ENCODE measurements at places on chromosomes 12 and 14.

DNA sequence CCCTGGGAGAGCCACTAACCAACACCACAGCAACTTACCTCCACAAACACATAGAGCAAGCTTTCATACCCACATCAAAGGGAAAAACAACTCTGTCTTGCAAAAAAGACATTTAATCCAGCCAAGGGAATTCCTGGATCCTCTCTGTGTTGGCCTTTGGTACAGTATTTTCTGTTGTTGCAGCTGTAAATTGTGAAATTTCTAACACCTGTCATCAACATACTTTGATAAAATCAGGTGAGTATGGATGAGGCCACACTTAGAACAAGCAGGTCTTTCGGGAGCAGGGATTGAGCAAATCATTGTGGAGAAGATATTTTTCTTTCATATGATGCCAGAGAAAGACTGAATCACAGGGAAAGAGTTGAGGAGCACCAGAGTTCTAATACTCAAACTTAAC is 89.3 kb downstream of the SPTSSA start:
- DNase-seq = no peak

GRCh38 chr14:53948205-53948884 is 8.3 kb downstream of the BMP4 start:
- no peak for DNase-seq

GRCh38 chr14:35897616-35898111 is 71.5 kb downstream of the BRMS1L start:
- DNase-seq = no peak

- no peak for DNase-seq
Observed at GRCh38 chr14:99966912-99967311, 98.3 kb upstream of the EVL start.

- peak; percentile 12 for DNase-seq
Observed at GRCh38 chr12:14893506-14894250, 8.0 kb upstream of the MGP start.

DNA sequence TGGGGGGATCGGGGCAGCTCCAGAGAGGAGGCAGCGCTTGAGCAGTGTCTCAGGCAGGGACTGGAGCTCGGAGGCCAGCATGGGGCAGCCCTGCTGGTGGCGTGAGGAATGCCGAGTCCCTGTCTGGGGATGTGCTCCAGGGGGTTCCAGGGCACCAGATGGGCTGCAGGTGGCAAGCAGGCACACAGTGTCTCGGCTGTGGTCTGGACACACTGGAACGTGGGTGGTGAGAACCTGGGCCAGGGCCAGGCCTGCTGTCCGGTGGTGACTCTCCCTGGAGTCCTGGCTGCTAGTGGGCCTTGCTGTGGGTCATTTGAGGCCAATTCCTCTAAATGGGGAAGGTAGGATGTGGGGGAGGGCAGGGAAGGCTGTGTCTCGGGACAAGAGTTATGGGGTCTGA is 199.4 kb upstream of the RTL1 start:
- DNase-seq = no peak

- DNase-seq = peak; percentile 67
Observed at GRCh38 chr12:117367006-117367638, 5.7 kb upstream of the NOS1 start.

GRCh38 chr12:19461999-19462398 is 22.7 kb downstream of the AEBP2 start:
- no peak for DNase-seq

DNA sequence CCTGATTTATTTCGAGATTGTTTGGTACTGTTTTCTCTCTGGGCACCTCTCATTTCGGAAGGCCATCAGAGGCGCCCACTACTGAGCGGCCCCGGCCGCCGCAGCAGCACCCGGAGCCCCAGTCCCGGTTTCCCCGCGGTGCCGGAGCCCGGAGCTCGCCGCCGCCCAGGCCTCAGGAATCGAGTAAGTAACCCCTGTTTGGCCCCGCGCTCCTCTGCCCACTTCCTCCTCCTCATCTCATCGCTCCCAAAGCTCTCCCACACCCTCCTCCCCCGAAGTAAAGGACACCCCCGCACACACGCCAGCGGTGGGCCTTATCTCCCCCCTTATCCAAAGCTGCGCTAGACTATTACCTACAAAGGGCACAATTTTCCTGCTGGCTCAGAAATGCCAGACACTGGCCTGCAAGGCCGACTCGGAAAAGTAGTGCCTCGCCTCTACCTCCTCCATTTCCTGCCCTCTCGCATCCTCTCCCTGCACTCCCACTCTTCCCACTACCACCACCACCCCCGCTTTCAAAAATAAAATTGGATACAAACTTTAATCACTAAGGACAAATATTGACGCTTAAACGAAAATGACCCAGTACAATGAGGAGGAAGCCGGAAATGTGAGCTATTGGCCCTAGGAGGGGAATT is 637 bp upstream of the FOXG1 start:
- DNase-seq = no peak

- DNase-seq = peak; percentile 33
Observed at GRCh38 chr14:59507063-59507751, 22.9 kb downstream of the JKAMP start.

DNA sequence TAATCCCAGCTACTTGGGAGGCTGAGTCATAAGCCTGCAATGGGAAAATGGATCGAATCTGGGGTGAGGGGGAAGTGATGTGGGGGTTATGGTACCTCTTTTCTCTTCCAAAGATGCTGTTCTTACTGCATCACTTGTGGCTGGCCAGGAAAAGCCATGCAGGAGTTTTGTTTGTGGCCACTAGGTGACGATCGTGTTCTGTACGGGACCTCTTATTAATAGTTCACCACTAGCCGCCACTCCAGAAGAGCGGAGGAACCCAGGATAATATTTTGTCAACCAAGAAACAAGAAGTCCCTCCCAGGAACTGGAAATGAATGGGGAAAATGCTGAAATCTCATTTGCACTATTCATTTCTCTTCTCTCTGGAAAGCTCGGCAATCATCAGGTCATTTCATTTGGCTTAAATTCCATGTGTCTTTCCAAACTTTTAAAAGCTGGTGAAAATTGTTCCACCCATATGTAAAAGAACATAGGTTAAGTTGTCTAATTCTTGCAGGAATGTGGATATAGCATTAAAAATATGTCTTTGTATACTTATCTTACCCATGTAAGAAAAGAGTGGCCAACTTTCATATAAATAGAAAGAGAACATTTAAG is 8.9 kb downstream of the GPR65 start:
- DNase-seq = peak; percentile 67

- no peak for DNase-seq
Observed at GRCh38 chr12:111446631-111447570, 41.2 kb downstream of the SH2B3 start.

DNA sequence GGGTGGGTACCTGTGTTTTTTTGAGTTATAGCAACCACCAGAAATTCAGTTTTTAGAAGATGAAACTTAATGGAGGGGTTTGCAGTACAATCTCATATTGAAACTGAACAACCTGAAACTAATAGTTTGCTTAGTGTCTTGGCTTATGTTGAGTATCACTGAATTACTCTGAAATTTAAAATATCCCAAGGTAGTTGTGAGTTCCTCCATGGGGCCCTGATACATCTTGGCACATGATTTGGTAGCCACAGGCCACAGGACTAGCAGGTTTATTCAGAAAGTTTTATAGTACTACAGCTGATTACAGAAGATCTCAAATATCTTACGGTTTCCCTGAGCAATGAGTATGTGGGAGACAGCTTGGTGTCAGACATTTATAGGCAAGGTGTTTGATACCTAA is 10.4 kb downstream of the PTGES3 start:
- no peak for DNase-seq

DNA sequence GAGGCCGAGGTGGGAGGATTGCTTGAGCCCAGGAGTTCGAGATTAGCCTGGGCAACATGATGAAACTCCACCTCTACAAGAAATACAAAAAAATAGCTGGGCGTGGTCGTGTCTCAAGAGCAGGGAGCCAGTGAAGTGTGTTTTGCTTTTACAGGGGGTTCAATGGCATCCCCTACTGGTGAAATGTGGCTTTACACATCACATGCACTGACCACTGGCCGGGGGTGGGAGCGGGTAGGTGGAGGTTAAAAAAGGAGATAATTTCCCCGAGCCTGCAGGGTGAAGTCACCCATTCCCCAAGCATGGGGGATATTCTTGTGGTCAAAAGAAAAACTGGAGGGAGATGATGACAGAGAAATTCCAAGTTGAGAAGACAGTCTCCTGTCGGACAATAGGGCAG is 63.6 kb upstream of the PWP1 start:
- DNase-seq = peak; percentile 12

DNA sequence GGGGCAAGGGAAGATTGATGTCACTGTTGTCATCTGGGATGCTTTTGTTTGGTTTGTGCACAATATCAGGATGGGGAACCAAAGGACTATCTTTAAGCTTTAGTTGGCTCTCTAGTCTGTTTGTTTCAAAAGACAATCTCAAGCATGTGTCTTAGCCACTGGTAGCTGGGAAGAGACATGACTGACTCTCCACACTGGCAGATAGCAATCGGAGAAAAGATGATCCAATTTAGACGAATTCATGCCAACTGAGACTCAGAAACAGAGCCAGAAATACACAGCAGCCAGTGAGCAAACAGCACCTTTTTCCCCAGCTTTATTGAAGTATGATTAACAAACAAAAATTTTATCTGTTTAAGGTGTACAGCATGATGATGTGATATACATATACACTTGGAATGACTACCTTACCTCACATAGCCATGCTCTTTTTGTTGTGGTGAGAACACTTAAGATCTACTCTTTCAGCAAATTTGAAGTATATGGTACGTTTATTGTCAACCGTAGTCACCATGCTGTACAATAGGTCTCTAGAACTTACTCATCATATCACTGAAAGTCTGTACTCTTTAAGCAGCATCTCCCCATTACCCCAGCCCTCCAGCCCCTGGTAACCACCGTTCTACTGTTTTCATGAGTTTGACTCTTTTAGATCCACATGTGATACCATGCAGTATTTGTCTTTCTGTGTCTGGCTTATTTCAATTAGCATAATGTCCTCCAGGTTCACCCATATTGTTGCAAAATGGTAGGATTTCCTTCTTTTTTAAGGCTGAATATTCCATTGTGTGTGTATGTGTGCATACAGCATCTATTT is 50.6 kb downstream of the DUSP16 start:
- no peak for DNase-seq

GRCh38 chr12:95104919-95105452 is 31.6 kb upstream of the NR2C1 start:
- DNase-seq = no peak

- peak; percentile 71 for DNase-seq
Observed at GRCh38 chr12:127270193-127270592, 996.8 kb upstream of the TMEM132C start.

Data from fibroblast of skin of abdomen (primary cell).